ENCODE measurements at places on chromosomes 5 and 9. TPM values are rescaled to one million over a fixed set of nuclear protein-coding genes. Genes with fewer than 3 reads are reported as not detected.

F12 gene
- polyA plus RNA-seq = 0.78 TPM

SLC36A2 gene
- polyA plus RNA-seq = not detected

BHMT2 gene
- polyA plus RNA-seq = not detected

OTP gene
- polyA plus RNA-seq = not detected

PARP8 gene
- 34.1 TPM for polyA plus RNA-seq
